Heart right ventricle (tissue), 16 donors: ENCODE measurements at places on chromosomes 11 and 22.
A peak's percentile ranks its signal among the peaks of the same experiment; 100 is the strongest.

DNA sequence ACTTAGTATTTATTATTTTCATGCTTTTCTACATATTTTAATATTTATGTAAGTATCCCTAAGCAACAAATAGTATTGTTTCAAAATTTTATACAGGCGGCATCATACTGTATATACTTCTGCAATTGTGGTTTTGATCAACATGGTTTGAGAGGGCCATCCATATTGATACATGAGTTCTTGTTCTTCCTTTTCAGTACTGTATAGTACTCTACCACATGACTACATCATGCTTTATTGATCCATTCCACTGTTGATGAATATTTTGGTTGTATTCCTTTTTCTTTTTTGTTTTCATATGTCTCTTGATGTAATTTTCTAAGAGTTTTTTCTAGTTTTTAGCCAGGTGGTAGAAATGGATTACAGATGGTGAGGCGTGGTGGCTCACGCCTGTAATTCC lies 40.1 kb downstream of the SLC35F2 start:
- no peak for DNase-seq

GRCh38 chr11:115161876-115162275 lies 342.3 kb downstream of the CADM1 start:
- DNase-seq = no peak

GRCh38 chr11:11391796-11392463 lies 38.9 kb upstream of the CSNK2A3 start:
- no peak for DNase-seq

DNA sequence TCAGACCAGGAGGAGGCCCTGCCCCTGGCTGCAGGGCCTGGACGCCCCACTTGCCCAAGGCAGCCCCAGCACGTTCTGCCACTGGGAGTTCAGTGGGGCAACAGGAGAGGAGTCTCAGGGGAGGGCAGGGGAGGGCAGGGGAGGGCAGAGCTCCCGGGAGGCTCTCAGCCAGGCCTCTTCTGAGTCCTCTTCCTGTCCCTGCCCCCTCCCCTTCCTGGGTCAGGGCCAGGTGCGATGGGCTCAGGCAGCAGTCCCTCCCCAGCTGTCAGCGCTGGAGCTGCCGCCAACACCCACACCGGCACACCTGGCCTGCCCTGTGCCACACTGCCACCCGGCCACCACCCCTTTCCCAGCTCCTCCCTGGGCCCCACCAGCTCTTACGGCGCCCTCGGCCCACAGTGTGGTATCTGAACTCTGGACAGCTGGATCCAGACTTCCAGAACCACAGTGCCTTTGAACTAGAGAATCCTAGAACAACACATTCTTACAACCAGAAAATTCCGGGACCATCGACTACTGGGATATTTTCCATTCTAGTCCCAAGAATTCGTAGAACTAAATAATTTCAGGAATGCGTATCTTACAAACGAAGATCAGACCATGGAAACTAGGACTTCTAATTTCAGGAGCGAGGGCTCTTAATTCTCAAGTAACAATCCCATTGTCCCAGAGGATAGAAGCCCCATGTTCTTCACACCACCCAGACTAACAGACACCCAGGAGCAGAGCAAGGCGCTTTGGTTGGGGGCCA lies 21.8 kb downstream of the RPL3 start:
- DNase-seq = no peak

DNA sequence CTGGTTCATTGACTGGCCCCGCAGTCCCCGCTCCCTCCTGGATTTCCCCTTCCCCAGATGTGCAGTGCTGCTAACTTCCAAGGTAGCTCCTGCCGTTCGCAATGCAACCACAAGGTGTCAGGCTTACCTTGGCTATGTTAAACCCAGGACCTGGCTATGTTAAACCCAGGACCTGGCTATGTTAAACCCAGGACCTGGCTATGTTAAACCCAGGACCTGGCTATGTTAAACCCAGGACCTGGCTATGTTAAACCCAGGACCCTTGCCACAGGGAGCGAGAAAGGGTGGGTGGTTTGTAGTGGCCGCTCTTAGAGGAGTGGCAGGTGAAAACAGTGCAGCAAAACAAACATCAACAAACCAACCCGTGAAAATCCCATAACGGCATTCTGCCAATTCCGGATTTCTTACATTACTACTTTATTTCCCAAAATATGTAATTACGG lies 2.9 kb upstream of the ADAMTS8 start:
- DNase-seq = peak; percentile 72

GRCh38 chr11:39725081-39725480 lies 1734.4 kb downstream of the LRRC4C start:
- DNase-seq = no peak

DNA sequence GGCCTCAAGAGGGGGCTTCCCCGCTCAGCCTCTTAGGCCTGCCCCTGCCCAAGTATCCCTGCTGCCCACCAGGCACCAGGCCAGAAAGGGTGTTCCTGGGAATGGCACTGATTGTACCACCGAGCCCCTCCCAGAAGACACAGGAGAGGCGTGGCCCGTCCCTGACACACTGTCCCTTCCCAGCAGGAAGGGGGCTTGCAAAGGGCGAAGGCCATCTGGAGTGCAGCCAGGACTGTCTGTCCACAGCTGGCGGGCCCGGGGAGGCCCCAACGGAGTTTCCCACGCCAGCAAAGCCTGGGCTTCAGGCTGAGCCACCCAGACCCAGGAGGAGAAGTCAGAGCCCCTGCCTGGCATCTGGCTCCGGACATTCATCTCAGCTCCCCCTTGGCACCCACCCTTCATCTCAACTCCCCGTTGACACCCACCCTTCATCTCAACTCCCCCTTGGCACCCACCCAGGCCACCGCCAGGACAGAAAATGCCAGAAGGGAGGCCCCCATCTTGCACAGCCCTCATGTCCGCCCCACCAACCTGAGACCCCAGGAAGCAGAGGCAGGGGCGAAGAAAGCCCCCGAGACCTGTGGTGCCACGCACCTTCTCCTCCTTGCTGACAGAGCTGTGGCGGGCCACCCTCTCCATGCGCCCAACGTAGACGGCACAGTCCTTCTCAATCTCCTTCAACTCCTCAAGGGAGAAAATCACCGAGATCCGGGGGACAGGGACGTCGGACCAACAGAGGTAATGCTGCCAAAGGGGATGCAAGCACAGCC lies 19.4 kb downstream of the TUBGCP6 start:
- DNase-seq = no peak

DNA sequence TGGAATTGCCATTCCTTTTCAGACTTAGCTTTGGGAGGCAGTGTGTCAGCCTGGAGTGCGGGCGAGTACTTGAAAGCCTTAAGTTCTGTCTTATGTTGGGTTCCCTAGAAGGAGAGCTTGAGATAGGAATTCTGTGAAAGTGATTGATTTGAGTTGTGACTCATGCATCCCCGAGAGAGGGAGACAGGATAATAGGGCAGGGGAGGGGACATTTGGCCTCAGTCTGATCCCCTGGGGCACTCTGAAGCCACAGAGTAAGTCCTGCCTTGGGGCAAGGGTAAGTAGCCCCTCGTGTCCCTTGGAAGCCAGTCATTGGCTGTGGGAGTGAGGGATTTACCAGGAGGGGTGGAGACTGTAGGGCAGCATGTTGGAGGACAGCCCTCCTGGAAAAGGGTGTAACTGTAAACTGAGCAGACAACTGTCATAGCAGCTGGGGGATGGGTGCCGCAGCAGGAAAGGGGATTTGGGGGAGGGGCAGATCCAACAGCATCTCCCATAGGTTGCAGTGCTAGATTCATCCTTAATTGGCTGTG lies 44.0 kb downstream of the KIAA1671 start:
- no peak for DNase-seq

GRCh38 chr11:107819361-107820014 lies 39.1 kb downstream of the SLC35F2 start:
- no peak for DNase-seq

GRCh38 chr22:20130319-20130718 lies 1.3 kb upstream of the ZDHHC8 start:
- DNase-seq = no peak

DNA sequence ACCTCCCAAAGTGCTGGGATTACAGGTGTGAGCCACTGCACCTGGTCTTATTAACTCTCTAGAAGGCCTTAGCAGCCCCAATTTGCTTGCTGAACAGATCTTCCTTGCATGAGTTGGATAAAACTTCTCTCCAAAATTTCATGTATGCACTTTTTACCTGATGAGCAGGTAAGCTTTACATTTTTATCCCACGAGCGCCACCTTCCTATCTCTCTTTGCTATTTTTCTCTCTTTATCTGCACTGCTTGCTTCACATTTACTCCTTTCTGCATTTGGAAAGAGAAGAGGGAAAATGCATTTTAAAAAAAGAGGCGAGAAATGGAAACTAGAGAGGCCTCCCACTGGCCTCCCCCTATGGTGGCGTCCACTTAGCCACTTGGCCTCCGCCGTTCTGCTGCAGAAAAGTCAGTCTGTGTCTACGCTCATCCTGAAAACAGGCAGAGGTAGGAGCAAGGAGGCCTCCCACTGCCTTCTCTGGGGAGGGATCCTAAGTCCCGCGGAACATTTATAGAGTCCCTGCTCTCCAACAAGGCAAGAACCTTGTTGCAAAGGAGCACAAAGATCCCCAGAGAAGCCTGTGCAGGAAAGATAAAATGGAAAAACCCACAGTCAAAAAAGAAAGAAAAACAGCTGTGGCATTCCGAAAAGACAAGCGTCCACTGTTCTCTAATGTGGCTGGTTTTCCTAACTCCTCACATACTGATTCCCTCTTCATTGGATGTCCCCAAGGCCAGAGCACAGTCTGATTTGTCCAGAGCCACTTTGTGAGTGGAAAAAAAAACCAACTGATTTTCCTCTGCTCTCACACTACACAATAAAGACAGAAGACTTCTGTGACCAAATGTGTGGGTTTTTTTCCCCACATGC lies 62.2 kb upstream of the INCENP start:
- no peak for DNase-seq

- DNase-seq = no peak
Measured at GRCh38 chr22:38257181-38257580, 15.6 kb downstream of the TMEM184B start.
